C1 segment of cervical spinal cord (tissue), 14 donors: ENCODE measurements at places on chromosomes 2 and 18.

DNA sequence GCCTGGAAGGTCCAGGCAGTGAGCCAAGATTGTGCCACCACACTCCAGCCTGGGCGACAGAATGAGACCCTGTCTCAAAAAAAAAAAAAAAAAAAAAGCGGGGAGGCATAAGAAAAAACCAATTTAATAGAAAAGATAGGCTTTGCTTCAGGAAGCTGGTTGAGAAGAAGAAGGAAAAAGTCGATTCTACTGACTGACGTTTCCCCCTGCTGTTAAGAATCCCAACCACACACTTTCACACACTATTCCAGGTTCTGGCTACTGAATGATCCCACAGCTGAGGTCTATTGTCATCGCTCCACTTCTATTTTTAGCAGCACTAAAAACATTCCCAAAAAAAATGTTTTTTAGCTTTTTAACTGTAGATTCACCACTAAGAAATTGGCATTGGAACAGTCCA is 6.7 kb upstream of the CHCHD5 start:
- DNase-seq = no peak

GRCh38 chr18:23450022-23450421 is 3.1 kb upstream of the RIOK3 start:
- DNase-seq = no peak

DNA sequence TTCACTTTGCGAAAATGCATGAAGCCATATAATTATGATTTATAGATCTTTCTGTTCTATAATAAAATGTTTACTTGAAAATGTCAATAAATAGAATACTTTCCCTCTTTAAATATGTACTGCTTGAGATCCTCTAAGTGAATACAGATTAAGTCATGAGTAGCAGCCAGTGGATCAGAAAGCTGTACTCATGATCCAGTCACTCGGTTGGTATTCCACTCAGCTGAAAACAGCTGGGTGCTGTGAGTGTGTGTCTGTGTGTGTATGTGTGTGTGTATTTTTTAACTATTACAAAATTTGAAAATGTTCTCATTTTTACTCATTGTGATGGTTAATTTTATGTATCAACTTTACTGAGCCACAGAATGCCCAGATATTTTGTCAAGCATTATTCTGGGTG is 141.6 kb upstream of the CYP26B1 start:
- DNase-seq = no peak

DNA sequence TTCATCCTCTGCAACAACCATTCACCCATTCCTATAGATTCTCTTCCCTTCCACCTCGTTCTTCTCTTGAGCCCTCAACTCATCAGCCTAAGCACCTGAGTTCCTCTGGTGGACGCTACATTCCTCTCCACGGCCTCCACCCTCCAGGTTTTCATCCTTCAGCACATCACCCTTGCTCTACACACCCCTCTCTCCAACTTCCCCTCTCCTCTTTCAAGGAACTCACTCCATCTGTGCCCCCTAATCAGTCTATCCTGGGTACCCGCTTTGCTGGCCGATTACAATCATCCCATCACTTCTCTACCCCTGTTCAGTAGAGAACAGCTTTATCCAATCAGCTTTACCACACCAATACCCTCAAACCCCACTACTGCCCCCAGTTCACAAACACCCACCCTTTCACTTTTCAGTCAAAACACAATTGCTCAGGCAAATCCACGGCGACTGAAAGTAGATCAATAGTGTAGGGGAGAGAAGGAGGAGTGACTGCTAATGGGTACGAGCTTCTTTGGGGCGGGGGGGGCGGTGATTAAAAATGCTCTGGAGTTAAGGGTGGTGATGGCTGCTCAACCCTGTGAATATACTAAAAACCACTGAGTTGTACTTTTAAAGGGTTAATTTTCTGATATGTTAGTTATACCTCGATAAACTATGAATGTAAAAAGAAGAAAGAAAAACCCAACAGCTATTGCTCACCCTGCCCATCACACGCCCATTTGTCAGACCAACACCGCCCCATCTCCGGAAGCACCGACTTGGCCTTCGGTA is 857 bp downstream of the DYM start:
- no peak for DNase-seq

GRCh38 chr2:122710049-122710448 is 954.6 kb downstream of the TSN start:
- no peak for DNase-seq

- no peak for DNase-seq
Measured at GRCh38 chr2:104140361-104140760, 713.6 kb upstream of the POU3F3 start.

DNA sequence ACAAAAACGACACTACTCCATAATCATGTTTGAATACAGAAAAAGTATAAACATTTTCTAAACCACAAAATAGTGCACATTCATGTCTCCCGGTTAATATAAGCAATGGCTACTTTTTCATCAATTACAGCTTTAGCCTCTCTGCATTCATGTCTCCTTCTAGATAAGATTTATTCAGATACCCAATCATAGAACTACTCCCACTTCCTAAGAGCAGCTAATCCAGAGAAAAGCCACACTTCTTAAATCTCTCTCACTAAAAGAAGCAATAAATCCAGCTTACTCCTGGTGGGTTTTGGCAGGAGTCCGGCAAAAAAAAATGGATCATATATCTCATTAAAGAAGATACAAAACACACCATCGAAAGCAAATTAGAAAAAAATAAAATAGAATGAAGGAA is 20.1 kb downstream of the DSEL start:
- no peak for DNase-seq

GRCh38 chr18:62778976-62779869 is 63.9 kb downstream of the PHLPP1 start:
- DNase-seq = no peak

GRCh38 chr2:180312542-180312941 is 305.4 kb upstream of the CWC22 start:
- no peak for DNase-seq

GRCh38 chr2:222228054-222228453 is 70.7 kb downstream of the PAX3 start:
- no peak for DNase-seq

DNA sequence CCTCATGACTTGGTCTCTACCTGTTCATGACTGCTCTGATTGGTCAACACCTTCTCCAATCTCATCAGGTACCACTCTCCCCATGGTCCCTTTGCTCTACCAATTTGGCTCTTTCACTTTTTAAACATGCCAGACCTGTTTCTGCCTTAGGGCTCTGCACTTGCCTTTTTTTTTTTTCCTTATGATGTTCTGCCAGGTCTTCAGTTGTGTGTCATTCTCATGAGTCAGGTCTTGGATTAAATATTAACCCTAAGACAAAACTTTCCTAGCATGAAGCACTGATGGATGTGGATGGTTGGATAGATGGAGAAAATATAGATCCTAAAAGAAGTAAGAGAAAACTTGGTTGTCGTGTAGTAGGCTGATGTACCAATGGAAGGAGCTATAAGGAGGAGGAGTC is 219.3 kb downstream of the TTC32 start:
- DNase-seq = no peak

GRCh38 chr2:102331311-102331980 is 20.1 kb downstream of the IL1RL1 start:
- no peak for DNase-seq

- DNase-seq = no peak
Measured at GRCh38 chr2:3379339-3379646, 201 bp upstream of the TRAPPC12 start.

DNA sequence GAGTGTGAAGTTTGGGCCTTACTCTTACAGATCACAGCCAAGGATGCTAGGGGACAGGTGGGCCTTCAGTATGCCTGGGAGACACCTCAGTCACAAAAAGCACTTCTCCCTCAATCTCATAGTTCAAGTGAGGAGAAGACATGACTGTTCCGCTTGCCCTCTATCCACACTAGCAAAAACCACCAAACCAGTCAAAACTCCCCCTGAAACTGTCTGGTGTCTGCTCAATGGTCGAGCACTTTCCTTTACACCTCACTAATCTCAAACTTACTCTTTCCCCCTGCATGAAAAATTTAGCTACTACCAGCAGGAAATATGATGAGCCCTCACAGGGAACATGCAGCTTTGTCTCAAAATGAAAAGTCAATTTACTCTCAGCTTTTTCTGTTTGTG is 232.2 kb downstream of the TRIB2 start:
- DNase-seq = no peak

DNA sequence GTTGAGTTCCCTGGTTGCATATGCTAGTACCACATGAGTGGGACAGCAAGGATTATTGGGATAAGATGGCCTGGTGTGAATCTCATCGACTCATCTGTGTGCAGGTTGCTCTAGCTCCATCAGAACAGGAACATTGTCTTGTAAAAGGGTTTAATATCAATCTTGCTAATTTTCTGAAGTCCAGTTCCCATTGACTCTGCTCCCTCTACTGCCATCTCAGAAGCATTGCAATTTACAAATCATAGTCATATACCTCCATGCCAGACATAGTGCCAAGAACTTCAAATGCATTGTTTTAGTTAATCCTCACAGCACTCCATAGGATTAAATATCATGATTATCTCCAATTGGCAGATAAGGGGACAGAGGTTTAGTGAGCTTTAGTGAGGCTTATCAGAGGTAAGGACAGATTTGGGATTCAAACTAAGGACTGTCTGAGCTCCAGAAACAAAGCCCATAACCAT is 4.8 kb upstream of the STAT4 start:
- no peak for DNase-seq

DNA sequence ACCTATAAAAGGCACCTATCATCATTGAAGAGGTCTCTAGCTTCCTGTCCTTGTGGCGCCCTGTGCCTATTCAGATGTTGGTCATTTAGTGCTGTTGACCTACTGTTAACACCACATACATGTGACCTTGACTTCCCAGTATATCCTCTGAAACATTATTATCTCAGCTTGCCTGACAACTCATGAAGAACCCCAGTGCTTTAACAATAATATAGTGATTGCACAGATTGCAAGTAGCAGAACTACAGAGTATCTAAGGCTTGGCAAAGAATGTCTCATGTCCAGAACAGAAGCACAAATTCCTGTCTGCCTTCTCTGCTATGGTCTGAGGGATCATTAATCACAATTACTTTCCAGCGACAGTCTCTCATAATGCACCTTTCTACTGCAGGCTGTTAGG is 165.3 kb downstream of the LCLAT1 start:
- DNase-seq = no peak

GRCh38 chr18:50786864-50787263 is 33.0 kb downstream of the MRO start:
- DNase-seq = no peak

DNA sequence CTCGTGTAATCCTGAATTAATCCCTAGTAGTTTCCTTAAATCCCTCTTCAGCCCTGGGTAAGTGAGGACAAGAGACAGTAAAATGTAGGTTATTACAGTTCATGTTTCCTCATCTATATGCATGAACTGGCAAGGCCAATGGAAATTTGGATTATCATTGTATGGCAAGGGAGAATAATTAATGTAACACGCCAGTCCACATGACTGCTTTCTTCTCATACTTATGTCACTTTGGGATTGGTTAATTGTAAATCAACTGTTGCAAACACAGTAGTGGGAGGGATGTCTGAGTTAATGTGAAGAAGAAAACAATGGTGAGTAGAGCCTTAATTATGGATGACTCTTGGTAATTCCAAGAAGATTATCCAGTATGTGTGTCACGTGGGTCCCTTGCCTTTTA is 1.7 kb upstream of the SERPINB7 start:
- no peak for DNase-seq

DNA sequence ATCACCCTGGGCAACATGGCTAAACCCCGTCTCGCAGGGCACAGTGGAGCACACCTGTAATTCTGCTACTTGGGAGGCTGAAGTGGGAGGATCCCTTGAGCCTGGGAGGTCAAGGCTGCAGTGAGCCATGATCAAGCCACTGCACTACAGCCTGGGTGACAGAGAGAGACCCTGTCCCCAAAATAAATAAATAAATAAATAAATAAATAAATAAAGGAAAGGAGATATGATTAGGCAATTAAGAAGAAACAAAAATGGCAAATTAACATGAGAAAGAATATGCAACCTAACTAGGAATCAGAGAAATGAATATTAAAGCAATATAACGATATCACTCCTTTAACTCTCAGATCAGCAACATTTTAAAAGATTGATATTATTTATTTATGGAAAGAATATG is 92.3 kb downstream of the C1D start:
- DNase-seq = no peak

- DNase-seq = no peak
Measured at GRCh38 chr2:18232731-18233438, 327.6 kb downstream of the RDH14 start.

DNA sequence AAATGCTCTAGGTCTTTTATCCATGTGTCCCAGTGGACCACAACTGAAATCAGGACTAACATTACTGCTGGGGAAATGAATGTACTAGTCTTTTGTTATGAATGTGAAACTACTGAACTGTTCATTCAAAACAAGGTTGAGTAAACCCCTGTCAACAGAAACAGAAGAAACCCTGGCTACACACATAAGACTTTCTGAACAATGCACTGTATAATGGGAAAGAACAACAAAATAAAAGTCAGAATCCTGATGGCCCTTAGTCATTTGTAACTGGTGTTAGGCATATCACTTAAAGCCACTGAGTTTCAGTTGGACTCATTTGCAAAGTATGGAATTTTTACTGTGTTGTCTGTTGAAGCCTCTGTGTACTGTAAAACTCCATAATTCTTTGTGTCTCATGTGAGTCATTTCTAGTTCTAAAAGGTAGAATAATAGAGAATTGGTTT is 77.0 kb upstream of the UBXN4 start:
- no peak for DNase-seq

- DNase-seq = no peak
Measured at GRCh38 chr18:79914614-79915160, 36.8 kb downstream of the SLC66A2 start.
